Spinal cord (tissue), 10 donors: ENCODE measurements at places on chromosomes 4 and X. TPM values are rescaled to one million over a fixed set of nuclear protein-coding genes. Genes with fewer than 3 reads are reported as not detected.

The ABLIM2 gene
- total RNA-seq = 12.2 TPM

The RBMXL3 gene
- not detected for total RNA-seq

The SPOCK3 gene
- total RNA-seq = 139 TPM

The HS6ST2 gene
- 51.8 TPM for total RNA-seq

The GYPE gene
- 1.2 TPM for total RNA-seq

- no peak for DNase-seq
Measured at GRCh38 chr4:184647266-184648053, 1.8 kb downstream of the CASP3 start.

- no peak for DNase-seq
Measured at GRCh38 chr4:62548765-62549164, 1348.6 kb downstream of the ADGRL3 start.

DNA sequence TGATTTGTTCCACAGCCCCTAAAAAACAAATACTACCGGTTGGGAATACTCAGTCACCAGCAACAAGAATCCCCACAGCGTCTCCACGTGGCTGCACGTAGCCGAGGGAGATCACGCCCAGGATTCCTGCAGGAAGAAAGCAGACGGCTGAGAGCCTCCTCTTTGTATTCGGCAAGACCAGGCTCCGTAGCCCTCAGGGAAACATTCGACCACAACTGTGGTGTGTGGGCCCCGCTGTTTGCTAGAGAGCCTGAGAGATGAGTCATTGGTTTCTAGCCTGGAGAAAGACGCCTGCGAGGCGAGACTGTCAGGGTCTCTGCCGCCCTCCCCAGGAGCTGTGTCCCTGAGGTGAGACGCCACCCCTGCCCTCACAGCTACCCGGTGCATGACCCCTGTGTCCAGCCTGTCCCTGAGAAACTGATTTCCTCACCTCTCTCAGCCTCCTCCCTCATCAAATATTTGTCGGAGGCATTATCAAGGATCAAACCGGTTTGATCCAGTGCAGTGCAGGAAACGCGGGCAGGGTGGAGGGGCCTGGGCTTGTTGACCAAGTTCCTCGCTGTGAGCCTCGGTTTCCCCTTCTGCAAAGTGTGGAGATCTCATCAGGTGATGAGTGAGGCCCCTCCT is 4.7 kb upstream of the S100P start:
- DNase-seq = no peak

DNA sequence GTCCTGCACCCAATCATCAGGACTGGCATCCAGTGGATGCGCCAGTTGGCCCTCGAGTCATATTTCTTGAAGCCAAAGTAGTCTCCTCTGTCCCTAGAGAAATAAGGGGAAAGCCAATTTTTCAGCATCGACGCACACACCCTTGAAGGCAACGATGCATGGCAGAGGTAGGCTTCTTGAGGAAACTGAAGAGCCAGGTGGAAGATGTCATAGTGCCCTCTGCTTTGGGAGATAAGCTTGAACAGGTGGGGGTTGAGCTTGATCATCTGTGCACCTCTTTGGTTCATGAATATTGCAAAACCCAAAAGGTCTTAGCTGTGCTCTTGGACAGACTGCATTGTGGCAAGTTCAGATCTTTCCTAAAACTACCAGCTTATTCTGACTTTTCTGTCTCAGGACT is 34.6 kb upstream of the WDR1 start:
- DNase-seq = no peak

GRCh38 chr4:85128246-85129204 is 162.0 kb upstream of the WDFY3 start:
- no peak for DNase-seq

DNA sequence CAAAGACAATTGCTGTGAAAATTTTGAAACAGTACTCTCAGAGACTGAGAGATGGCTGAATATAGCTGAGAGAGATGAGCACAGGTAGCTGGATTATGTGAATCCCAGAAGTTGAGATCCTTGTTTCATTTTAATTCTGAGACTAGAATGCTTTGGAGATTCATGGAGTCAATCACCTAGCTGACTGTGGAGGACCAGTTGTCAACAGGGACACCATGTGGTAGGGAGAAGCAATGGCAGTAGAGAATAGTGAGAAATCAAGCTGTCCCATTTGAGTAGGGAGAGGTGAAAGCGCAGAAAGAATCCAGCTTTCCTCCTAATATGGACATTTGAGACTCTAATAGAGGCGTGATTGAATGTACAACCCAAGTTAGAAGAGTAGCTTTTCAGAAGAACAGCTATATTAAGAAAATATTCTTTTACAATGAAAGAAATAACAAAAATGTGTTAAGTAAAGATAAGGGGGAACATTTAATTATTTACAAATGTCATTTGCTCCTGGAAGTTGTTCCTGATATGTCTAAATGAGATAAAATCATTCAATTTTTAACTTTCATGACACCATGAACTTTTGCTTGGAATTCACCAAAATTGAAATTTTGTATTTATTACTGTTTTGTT is 30.3 kb upstream of the GLRB start:
- peak; percentile 11 for DNase-seq

DNA sequence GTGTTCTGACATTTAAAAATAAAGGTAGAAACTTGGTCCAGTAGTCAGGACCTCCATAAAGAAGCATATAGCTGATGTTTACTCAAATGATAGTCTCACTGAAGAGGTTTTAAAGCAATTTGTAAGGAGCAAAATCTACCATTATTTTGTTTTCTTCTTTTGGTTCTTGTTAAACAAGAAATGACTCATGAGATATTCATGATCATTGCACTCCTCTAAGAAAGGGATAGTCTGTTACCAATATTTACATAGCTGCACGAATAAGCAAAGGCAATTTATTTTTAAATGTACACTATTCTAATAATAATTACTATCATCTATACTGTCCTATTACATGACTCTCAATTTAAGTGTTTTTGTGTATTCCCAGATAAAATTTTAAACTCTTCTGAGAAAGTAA is 397.9 kb downstream of the FAM47B start:
- no peak for DNase-seq

- no peak for DNase-seq
Measured at GRCh38 chr4:39533541-39533940, 6.3 kb upstream of the UGDH start.

GRCh38 chrX:37783305-37783704 is 3.4 kb downstream of the CYBB start:
- DNase-seq = no peak

DNA sequence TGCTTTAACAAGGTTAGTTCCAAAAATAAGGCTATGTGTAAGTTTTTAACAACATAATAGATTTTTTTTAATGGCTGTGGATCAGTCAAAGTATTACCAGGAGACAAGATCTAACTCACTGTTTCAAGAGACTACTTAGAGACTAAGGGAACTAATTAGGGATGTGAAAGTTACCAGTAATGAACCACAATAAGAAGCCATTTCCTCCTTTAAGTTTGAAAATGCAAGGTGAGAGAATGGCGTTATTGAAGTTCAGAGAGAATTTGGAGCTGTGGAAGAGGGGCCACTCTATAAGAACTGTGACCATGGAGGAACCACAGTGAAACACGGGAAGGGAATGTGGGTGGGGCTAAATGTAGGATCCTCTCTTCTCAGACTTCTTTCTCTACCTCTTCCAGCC is 624.2 kb downstream of the GLUD2 start:
- DNase-seq = no peak

DNA sequence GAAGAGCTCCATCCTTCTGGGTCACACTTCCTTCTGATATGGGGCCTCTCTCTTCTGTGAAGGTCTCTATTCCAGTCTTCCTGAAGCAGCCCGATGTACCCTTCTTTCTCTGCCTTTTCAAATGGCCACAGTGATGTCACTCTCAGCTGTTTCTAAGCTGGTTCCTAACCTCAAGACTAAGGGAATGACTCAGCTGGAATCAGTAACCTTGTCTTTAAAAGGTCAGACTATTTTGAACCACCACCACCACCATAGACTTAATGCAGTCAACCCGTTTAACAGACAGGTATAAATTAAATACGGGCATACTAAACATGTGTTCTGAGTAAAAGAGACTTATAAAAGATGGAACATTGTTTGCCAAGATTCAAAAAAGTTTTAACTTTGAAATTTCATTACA is 121.0 kb downstream of the PPA2 start:
- DNase-seq = no peak

- DNase-seq = no peak
Measured at GRCh38 chr4:95572304-95572991, 23.7 kb upstream of the UNC5C start.
